Sigmoid colon (tissue), 7 donors: ENCODE measurements at places on chromosomes 12 and 14.

- DNase-seq, result no peak
- H3K4me1 ChIP-seq, result no peaks in the 10 kb centered on the region
- no peak overlapping the region for H3K4me3 ChIP-seq
- no peak overlapping the region for H3K27ac ChIP-seq
- no peaks in the 10 kb centered on the region for H3K27me3 ChIP-seq
Measured at GRCh38 chr12:101044512-101045059, 165.5 kb downstream of the SLC5A8 start.

DNA sequence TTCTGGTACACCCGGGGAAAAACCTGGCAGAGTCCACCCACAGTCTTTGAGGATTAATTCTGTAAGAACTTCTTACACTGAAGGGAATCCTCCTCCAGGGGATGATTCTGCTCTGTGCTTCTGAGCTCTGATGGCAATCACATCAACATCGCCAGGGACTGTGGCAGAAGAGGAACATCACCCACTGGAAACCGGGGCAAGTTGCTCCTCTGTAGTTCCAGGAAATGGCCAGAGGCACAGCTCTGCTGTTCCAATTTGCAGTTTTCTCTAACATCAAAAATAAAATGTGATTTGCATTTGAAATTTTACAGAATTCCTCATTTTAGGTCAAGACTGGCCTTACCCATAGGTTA is 207.6 kb downstream of the DAD1 start:
- no peak for DNase-seq
- no peak overlapping the region for H3K4me3 ChIP-seq
- peaks cover 8% of the 10 kb centered on the region for H3K4me1 ChIP-seq
- peak overlapping the region; percentile 63 for H3K27ac ChIP-seq
- H3K27me3 ChIP-seq, result no peaks in the 10 kb centered on the region

DNA sequence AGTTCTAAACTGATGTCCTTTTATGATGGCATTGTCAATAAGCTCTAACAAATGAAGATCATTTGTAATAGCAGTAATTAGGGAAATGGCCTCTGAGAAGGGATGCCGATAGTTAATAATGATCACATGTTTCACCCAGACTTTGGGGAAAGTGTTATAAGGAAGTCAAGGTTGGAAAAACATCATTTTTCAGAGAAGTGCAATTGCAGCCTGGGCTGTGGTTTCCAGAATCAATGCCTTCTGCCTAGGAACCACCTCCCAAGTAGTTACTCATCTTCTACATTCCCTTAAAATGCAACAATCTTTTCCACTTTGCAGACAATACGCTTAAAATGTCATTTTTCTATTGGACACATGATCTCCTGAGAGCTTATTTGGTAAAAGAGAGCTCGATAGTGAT is 879 bp downstream of the EDDM3A start:
- no peaks in the 10 kb centered on the region for H3K27me3 ChIP-seq
- no peak for DNase-seq
- no peak overlapping the region for H3K4me3 ChIP-seq
- no peaks in the 10 kb centered on the region for H3K36me3 ChIP-seq
- no peak overlapping the region for H3K27ac ChIP-seq

GRCh38 chr12:9115731-9116559 is at the start of gene A2M:
A2M (minus strand) TSS chr12:9115919; CDS start chr12:9115849, 70 bp downstream.
- peaks cover 27% of the 10 kb centered on the region for H3K4me1 ChIP-seq
- H3K27ac ChIP-seq, result peak within 1 kb of the TSS; percentile 79
- H3K27me3 ChIP-seq, result no peaks in the 10 kb centered on the region
- H3K36me3 ChIP-seq, result peaks cover 14% of the 10 kb centered on the region
- DNase-seq, result no peak
- peak within 1 kb of the TSS; percentile 26 for H3K4me3 ChIP-seq

- no peaks in the 10 kb centered on the region for H3K36me3 ChIP-seq
- no peaks in the 10 kb centered on the region for H3K4me1 ChIP-seq
- DNase-seq, result no peak
- H3K27ac ChIP-seq, result no peak overlapping the region
- H3K27me3 ChIP-seq, result no peaks in the 10 kb centered on the region
Measured at GRCh38 chr14:21729703-21730233, 56.1 kb upstream of the OR4E1 start.

GRCh38 chr14:100107236-100107635 is 42.0 kb downstream of the EVL start:
- no peak overlapping the region for H3K27ac ChIP-seq
- H3K27me3 ChIP-seq, result no peaks in the 10 kb centered on the region
- H3K4me1 ChIP-seq, result no peaks in the 10 kb centered on the region
- H3K4me3 ChIP-seq, result no peak overlapping the region
